ENCODE measurements at places on chromosomes 7 and 10.

- DNase-seq, result no peak
These were observed 18.7 kb downstream of the PRSS2 start for GRCh38 chr7:142789441-142789840.

DNA sequence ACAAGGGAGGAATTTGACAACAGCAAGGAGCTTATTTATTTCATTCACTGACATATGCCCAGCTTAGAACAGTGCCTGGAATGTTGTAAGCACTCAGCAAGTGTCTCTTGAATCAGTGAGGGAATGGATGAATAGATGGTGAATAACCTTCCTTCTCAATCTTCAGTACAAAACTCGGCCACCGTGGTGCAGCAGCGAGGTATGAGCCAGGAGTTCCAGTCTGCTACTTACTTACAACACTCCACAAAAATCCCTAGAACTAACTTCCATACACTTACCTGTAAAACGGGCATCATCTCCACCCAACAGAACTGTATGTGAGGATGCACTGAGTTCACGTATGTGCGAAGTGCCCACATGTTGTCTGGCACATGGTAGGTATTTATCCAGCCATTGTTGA lies 237.4 kb downstream of the WDR11 start:
- no peak for DNase-seq

- DNase-seq, result no peak
These were observed 455.6 kb upstream of the FOXK1 start for GRCh38 chr7:4226524-4226882.

GRCh38 chr10:110637558-110638053 lies 6.5 kb upstream of the RBM20 start:
- no peak for DNase-seq

GRCh38 chr7:68862261-68862660 lies 736.0 kb upstream of the AUTS2 start:
- DNase-seq, result no peak

DNA sequence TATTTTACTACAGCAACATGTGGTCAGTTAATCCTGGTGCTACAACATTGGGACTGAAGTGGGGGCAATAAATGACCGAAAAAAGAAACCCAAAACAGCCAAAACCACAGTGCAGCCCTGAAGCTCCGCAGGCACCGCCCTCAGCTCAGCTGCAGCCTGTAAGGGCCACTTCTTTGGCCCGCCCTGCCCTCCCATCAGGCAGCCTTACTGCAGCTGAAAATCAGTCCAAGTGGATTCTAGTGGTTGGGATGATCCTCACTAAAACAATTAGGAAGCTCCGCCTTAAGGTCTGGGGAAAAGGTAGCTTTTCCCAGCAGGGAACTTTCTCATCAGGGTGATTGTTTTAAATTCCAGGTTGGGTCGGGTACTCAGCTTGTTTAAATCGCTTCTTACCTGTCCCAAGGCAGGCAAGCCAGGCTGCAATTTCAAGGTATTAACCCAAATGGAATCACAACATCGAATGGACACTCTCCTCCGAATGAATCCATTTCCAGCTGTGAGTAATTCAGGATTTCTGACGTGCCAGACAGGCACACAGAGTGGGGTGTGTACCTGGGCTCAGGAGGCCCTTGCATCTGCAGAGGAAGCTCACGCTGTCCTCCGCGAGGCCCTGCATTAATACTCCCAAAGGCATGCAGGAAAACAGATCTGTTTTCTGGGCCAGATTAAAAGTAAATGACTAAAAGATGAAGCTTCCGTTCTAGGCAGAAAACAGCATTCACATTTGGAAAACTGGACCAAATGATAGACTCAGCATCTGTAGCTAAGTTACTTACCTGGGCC lies 104.3 kb downstream of the CREB5 start:
- no peak for DNase-seq

- DNase-seq, result peak; percentile 86
These were observed at the start of gene SMURF1 for GRCh38 chr7:99143853-99144672. Gene SMURF1, minus strand, starts transcription at chr7:99144108. Its CDS starts 328 bp downstream, at chr7:99143780.

DNA sequence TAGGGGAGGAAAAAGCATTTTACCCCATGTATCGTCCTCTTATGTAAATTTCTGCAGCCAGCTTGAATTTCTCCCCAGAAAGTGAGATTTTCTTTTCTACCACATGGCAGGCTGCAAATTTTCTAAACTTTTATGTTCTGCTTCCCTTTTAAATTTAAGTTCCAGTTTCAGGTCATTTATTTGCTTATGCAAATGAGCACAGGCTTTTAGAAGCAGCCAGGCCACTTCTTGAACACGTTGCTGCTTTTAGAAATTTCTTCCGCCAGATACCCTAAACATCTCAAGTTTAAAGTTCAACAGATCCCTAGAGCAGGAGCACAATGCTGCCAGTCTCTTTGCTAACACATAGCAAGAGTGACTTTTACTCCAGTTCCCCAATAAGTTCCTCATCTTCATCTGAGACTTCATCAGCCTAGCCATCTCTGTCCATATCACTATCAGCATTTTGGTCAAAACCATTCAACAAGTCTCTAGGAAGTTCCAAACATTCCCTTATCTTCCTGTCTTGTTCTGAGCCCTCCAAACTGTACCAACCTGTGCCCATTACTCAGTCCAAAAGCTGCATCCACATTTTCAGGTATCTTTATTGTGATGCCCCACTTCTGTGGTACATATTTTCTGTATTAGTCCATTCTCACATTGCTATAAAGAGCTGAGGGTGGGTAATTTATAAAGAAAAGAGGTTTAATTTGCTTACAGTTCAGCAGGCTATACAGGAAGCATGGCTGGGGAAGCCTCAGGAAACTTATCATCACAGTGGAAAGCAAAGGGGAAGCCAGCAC lies 16.3 kb downstream of the EZH2 start:
- peak; percentile 22 for DNase-seq

- no peak for DNase-seq
These were observed 40.5 kb downstream of the AOAH start for GRCh38 chr7:36683695-36684357.

GRCh38 chr7:47525066-47525623 lies 56.8 kb downstream of the TNS3 start:
- DNase-seq, result no peak

GRCh38 chr10:86579883-86580520 lies 58.4 kb upstream of the WAPL start:
- no peak for DNase-seq

DNA sequence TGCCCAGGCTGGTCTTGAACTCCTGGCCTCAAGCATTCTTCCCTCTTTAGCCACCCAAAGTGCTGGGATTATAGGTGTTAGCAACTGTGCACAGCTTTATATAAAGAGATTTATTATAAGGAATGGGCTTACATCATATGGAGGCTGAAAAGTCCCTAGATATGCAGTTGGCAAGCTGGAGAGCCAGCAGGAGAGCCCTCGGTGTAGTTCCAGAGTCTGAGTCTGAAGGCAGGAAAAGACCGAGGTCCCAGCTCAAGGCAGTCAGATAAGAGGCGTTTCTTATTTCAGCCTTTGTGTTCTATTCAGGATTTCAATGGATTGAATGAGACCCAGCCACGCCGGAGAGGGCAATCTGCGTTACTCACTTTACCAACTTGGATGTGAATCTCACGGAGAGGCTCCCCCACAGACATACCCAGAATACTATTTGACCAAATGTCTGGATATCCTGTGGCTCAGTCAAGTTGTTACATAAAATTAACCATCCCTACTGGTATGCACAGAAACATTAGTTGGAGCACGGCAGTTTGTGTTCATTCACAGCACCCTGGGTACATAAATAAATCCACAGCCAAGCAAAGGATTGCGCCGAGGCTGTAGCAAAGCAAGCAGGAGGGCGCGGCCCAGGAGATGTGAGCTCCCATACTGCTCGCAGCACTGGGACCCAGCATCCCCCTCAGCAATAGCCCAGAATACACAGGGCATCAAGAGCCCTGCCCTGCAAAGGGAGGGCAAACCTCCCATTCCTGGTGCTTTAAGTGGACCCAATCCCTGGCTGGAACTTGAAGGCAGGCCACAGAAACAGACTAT lies 158.4 kb upstream of the ZNF32 start:
- DNase-seq, result no peak

GRCh38 chr7:150365673-150366398 lies 2.8 kb upstream of the REPIN1 start:
- peak; percentile 67 for DNase-seq

DNA sequence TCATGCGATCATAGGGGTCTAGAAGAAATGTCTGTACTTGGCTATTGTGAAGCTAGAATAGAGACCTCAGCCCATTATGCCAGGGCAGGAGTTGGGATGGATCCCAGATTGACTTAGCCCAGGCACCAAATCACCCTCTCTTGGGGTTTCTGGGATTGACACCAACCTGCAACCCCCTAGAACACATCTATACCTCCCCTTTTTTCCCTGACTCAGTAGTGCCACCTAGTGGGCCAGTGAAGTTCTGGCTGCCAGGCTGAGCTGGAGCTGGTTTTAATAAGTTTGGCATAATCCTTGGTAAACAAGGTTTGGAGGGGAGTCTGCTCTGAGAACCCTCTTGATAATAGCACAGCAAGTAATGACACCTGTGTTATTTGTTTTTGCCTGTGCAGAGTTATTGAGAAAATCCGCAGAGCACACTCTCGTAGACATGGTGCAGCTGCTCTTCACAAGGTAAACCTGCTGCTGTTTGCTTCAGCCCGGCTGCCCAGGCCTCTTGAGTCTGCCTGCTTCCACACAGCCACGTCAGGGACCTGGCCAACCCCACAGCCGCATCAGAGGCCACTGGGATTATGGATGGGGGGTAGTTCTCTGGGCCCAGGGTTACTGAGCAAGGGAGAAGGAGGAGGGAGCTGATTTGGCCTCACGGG lies 43.3 kb upstream of the NFKB2 start:
- DNase-seq, result peak; percentile 76

DNA sequence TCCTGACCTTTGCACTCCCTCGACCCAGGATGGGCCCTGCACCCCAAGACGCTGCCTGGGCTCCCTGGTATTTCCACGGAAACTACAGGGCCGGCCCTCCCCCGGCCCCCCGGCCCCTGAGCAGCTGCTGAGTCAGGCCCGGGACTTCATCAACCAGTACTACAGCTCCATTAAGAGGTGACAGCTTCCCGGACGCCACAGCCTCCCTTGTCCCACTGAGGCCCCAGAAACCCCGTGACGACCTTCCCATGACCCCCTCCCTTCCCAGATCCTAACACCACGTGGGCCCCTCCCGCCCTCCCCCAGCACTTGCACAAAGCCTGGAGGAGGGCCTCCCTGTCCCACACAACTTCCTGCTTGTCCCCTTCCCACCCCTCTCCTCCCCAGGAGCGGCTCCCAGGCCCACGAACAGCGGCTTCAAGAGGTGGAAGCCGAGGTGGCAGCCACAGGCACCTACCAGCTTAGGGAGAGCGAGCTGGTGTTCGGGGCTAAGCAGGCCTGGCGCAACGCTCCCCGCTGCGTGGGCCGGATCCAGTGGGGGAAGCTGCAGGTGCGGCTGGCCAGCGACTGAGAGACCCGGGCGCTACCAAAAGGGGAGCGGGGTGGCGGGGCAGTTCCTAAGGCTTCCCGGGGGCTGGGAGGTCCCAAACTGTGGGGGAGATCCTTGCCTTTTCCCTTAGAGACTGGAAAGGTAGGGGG lies 5.7 kb downstream of the NOS3 start:
- DNase-seq, result no peak

- DNase-seq, result no peak
These were observed 228.1 kb downstream of the ACTR3B start for GRCh38 chr7:152987656-152988055.

GRCh38 chr7:95796617-95797016 lies 24.3 kb downstream of the DYNC1I1 start:
- DNase-seq, result no peak

GRCh38 chr10:293636-294035 lies 158.4 kb downstream of the ZMYND11 start:
- no peak for DNase-seq

- DNase-seq, result no peak
These were observed 17.9 kb upstream of the PRKAR1B start for GRCh38 chr7:744854-745430.

DNA sequence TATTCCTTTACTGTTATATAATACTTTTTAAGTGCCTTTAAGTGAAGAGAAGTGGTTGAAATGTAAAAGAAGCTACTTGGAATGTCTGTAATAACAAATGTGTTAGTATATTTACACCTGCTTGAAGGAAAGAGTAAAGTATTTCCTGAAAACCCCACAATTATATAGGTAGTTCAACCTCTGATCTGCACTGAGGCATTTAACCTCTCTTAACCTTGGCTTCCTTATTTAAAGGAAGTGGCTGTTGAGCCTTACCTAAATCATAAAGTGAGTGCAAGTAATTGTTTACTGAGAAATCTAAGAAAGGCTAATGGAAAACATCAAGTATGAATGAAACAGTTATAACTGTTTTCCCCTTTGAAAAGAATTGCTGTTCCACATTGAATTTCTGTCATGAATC lies 294.5 kb downstream of the ADK start:
- DNase-seq, result no peak
